ENCODE measurements at places on chromosomes 1 and 21.

DNA sequence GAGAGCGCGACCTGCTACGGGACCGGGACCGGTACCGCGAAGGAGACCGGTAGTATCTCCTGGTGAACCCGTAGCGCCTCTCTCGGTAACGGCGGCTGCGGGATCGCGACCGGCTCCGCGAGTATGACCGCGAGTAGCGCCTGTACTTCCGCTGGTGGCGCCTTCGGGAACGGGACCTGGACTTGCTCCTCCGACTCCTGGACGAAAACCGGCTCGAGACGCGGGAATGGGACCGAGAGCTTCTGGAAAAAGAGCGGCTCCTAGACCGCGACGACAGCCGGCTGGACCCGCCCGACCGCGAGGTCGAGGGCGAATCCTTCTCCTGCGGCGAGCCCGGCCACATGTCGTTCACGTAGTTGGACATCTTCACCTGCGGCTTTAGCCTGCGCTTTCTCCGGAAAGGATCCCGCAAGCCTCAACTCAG is 642 bp downstream of the RSRP1 start:
- DNase-seq = peak; percentile 14

DNA sequence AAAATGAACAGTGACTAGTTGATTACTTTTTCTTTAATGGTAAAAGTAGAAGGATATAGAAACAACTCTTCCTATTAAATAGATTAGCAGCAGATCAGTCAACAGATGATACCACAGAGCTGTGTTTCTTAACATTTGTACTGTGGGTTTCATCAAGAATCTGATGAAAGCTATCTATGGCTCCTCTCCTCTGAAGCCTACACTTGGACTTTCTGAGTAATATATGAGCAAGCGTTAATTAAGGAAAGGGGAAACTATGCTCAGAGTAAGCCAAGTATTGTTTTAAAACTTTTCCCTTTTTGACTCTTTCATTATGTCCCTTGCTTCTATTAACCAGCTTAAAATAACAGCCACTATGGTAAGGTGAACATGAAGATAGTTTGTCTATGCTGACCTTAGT is 10.8 kb downstream of the ARID4B start:
- no peak for DNase-seq

DNA sequence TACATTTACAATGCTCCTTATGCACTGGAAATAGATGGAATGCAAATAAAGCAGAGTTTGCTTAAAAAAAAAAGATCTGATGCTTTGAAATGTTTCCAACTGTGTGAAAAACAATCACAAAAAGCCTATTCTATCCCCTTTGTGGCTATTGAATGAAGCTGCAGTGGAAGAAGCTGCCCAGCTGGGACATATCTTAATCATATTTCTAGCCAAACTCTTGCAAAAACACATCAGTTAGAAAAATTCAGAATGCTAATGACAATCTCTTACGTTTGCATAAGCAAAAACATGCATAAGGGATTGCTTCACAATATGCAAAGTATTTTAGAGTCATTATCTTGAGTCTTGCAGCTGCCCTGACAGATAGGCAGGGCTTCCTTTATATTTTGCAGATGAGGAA is 526.4 kb upstream of the USP24 start:
- DNase-seq = no peak

GRCh38 chr1:179881642-179882252 is 338 bp upstream of the TOR1AIP1 start:
- no peak for DNase-seq

DNA sequence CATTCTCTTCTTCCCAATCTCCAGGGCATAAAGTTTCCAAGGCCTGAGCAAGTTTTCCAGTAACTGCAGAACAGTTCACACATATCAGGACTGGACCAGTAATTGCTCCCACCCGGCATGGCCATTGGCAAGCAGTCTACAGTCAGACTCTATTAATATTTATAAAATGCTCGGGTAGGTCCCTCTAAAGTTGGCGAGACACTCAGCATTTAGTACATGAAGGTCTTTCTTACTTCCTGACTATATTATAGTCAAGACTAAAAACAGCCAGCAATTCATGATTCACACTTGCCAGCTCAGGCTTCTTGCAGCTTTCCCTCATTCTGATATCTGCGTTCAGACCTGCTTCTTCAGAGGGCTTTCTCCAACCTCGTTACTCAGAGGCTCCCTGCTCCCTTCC is 25.4 kb downstream of the GADD45A start:
- DNase-seq = no peak

DNA sequence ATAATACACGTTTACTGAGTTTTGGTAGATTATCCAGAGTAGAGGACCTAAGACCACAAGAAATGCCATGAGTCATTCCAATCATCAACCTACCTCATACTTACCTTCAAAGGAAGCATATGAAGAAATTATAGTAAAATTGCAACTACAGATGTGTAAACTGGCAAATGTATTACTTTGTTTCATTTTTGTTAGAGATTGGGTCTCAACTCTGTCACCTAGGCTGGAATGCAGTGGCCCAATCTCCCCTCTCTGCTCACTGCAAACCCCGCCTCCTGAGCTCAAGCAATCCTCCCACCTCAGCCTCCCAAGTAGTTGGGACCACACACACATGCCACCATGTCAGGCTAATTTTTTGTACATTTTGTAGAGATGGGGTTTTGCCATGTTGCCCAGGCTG is 5.2 kb downstream of the TMCO1 start:
- DNase-seq = no peak

DNA sequence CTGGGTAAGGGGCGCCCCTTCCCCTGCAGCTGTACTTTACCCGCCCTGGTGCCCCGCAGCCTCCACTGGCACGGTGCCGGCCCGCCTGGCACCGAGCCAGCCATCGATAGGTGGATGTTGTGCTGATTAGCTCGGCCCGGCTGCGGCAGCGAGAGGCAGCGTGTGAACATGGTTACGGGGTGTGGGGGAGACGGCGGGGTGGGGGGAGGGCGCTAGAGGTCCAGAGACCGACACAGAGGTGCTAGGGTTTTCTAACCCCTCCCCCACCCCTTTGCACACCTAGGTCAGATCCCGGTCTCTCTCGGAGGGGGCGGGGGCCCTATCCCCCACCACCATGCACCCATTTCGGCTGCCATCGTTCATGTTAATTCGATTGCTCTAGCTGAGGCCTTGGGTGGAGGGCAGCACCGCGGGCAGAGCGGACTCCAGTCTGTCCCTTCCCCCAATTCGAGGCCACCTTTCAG is 6.7 kb downstream of the EFNA4 start:
- DNase-seq = no peak

DNA sequence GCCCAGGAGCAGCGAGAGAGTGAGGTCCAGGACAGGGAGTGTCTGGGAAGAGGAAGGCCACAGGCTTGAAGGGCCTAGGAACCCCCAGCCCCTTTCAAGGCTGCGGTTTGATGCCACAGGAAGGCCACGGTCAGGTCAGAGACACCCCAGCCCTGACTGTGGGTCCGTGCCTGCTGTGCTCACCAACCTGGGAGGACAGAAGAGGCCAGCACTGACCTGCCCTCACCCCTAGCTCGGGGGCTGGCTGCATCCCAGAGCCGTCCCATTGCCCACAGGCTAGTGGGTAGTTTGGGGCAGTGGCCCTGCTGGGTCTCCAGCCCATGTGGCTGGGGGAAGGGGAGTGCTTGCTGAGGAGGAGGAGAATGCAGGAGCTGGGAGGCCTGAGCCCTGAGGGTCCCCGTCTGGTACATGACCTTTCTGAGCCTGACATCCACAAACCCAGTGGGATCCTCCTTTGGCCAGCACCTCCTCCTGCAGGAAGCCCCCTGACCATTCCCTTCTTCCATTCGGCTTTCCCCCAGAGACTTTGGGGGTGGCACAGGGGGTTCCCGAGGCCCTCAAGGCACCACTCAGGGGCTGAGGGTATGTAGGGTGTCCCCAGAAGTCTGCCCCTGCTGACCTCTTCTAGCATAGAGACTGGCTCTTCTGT is 54.3 kb downstream of the WNT9A start:
- DNase-seq = no peak

GRCh38 chr1:156376146-156376545 is 7.1 kb downstream of the RHBG start:
- no peak for DNase-seq

- no peak for DNase-seq
These were observed 124.7 kb downstream of the POU2F1 start for GRCh38 chr1:167345386-167345733.

DNA sequence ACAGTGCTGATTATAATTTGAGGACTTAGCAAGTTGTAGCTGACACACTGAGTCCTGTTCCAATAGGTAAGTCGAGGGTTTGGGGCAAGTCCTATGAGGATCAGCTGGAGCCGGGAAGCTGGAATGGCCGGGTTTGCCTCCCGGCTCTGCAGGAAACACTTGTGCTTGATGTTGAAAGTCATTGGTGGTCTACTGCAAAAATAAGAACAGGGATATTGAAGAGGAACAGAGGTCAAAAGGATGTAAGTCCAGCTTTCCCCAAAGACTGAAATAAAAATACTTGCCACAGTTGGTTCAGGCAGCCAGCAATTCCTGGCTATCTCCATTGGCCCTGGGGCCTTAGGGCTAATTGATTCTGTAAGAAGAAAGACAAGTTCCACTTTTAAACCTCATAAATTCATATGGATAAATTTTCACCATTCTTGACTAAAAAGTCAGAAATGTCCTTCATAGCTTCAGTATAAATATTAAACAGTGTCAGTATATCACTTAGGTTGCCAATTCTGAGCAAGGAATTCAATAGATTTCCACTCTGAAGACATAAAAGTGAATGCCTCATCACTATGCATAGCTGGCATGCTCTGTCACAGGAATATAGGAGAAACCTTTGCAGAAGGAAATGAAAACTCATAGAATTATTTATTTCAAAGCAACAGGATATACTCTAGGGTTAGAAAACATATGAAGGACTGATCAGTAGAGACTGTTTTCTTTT is 165.2 kb downstream of the AK5 start:
- no peak for DNase-seq

DNA sequence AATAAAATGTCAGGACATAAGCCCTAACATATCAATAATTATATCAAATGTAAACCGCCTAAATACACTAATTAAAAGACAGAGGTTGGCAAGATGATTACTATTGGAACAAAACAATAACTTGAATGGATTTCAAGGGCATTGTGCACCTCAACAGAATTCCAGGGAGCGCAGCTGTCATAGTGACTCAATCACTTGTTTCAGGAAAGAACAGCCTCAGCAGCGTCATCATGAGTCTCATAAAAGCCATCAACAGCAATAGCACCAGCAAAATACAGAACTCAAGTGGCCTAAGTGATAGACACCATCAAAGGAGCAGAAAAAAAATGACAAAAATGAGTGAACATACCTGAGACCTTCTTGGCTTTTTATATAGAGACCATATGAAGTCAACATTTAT is 632.7 kb upstream of the NR5A2 start:
- DNase-seq = no peak

DNA sequence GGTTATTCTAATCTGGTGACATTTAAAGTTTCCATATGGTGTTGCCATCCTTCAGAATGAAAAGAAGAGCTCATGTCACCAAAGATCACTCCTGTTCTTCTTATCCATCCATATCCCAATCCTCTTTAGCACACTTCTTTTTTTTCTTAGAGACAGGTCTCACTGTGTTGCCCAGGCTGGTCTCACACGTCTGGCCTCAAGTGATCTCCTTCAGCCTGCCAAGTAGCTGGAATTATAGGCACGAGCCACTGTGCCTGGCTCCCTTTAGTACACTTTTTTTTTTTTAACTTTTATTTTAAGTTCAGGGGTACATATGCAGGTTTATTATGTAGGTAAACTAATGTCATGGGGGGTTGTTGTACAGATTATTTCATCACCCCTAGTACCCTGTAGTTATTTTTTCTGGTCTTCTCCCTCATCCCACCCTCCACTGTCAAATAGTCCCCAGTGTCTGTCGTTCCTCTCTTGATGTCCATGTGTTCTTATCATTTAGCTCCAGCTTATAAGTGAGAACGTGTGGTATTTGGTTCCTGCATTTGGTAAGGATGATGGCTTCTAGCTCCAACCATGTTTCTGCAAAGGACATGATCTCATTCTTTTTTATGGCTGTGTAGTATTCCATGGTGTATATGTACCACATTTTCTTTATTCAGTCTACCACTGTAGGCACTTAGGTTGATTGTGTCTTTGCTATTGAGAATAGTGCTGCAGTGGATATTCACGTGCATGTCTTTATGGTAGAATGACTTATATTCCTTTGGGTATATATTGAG is 40.6 kb downstream of the CTTNBP2NL start:
- DNase-seq = no peak

- DNase-seq = no peak
These were observed 3.4 kb downstream of the NCAM2 start for GRCh38 chr21:21001591-21002100.

DNA sequence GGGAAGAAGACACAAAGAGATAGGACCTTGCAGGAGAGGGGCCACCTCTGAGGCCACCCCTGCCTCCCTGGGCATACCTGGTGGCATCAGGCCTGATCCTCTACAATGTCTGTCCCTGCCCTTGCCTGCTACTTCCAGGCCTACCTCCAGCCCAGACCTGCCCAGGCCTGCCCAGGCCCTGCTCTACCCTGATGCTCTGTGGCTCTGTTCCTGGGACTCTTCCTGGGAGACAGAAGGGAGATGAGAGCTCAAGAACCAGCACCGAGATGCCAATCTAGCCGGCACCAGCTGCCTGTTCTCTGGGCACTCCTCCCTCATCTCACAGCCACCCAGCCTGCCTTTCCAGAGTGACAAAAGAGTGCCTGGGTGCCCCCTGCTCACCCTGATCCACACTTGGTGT is 2.7 kb downstream of the CELF3 start:
- DNase-seq = no peak

GRCh38 chr1:72285074-72285425 is 2.7 kb upstream of the NEGR1 start:
- no peak for DNase-seq

- DNase-seq = no peak
These were observed 6.7 kb downstream of the FCRL1 start for GRCh38 chr1:157813269-157813668.

DNA sequence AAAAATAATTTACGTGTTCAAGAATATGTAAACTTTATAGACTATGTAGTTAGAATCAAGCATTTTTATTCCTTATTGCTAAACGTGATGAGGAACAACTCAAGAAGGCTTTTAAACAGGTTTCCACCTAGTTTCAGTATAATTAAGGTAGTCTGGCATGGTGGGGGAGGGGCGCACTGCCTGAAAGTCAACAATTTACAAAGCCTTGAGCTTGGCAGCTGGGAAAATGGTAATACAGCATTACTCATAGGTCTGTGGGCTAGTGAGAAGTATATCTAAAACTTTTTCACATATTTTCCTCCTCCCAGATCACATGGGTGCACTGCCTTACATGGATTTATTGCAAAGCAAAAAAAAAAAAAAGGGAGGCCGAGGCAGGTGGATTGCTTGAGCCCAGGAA is 75.2 kb downstream of the EVI5 start:
- DNase-seq = no peak

GRCh38 chr1:7594002-7594713 is 176.9 kb upstream of the VAMP3 start:
- no peak for DNase-seq

GRCh38 chr1:85465786-85466134 is 801 bp upstream of the DDAH1 start:
- no peak for DNase-seq

- no peak for DNase-seq
These were observed 474 bp downstream of the FCRLA start for GRCh38 chr1:161707503-161707902.

Data from stimulated activated CD4-positive, alpha-beta T cell treated with anti-CD3 and anti-CD28 coated beads, TNF-alpha, amount 100 ng/mL, for 1 hour (primary cell).